Stimulated activated CD8-positive, alpha-beta memory T cell treated with anti-CD3 and anti-CD28 coated beads, Interleukin-4, amount 100 ng/mL, for 1 hour (primary cell): ENCODE measurements at places on chromosomes 3 and 15.

DNA sequence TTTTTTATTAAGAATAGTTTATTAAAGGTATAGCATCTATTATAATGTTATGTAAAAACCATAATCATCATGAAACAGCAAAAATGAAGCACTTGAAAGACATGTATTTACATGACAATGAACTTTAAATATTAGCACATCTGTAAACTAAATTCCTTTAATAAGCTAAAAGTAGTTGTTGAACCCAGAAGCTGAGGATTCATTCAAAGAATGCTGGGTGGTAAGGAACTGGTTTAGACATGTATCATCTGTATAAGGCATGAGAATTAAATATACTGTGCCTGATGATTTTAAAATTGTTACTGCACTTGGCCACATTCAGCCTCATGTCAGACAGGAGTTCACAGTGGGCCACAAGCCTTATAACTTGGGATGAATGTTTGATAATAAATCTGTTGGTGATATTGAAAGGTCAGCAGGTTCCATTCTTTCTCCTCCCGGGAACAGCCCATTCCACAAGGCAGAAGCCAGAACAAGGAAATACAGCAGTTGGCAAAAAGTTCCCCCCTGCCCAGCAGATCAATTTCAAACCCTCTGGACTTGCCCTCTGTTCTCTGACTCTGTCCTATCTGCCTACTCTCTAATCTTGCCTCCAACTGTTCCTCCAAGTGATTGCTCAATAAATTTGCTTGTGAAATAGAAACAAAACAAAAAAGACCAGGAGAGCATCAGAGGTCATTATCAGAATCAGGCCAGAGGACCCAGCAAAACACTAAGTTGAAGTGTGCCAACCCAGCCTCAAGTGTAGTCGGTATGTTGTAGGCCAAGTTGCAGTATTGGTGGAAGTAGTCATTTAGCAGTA lies 49.8 kb upstream of the TEX264 start:
- no peak for DNase-seq

DNA sequence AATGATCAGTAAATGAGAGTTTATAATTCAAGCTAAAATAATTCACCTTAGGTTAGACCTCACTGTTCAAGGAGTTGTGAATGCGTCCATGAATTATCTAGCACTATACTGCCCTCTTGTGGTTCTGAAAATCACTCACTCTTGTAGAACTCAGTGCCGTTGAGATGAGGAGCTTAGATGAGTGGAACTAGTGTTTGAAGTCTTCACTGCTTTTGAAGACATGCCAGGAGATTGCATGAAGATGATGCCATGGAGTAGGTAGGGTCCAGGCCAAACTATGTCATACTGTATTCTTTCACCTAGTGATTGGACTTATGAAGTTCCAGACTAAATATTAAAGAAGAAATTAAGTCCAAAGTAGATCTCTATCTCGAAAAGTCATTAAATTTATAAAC lies 28.8 kb downstream of the LYSMD4 start:
- no peak for DNase-seq

GRCh38 chr15:43749690-43750345 lies 3.6 kb downstream of the PDIA3 start:
- DNase-seq, result no peak

GRCh38 chr3:143480344-143480743 lies 360.8 kb downstream of the CHST2 start:
- no peak for DNase-seq

GRCh38 chr3:14651440-14652251 lies at the start of gene CCDC174:
TSS of gene CCDC174 (plus strand) at chr3:14651762. CDS start at chr3:14651837, 75 bp downstream.
- DNase-seq, result peak; percentile 88

GRCh38 chr3:58697561-58697960 lies 31.0 kb upstream of the FAM3D start:
- DNase-seq, result no peak

DNA sequence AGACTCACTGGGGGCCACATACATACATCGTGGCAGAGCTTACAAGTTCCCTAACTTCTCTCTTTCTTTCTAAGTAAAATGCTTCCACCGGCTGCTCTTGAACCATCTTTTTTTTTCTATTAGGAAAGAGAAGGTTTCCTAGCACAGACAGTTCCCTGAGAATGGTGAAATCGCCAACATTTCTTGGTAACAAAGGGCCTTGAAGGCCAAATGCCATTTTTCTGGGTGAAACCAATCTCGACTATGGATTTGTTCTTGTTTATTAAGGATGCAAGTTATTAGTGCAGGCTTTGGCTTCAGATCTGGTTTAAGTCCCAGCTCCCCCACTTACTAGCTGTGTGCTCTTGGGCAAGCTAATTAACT lies 3.0 kb downstream of the LMCD1 start:
- no peak for DNase-seq

- no peak for DNase-seq
These were observed 607.8 kb downstream of the SI start for GRCh38 chr3:164470471-164470870.

DNA sequence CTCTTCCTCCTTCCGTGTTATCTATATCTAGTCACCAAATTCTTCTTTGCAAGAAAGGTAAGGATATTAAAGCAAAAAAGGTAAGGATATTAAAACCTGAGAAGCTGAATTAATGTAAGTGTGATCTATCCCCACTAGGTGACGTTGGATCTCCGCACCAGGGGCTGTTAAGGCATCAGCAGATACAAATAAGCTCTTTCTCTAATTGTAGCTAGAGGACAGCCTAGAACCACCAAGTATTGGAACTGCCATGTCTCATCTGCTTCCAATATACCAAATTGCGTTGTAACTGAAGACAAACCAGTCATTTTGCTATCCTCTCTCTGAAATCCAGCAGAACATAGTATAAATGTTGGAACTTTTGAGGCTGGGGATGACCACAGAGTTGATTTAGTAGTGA lies 471.2 kb upstream of the TGFBR2 start:
- DNase-seq, result no peak

- no peak for DNase-seq
These were observed 15.6 kb upstream of the MAGEF1 start for GRCh38 chr3:184727357-184728009.

DNA sequence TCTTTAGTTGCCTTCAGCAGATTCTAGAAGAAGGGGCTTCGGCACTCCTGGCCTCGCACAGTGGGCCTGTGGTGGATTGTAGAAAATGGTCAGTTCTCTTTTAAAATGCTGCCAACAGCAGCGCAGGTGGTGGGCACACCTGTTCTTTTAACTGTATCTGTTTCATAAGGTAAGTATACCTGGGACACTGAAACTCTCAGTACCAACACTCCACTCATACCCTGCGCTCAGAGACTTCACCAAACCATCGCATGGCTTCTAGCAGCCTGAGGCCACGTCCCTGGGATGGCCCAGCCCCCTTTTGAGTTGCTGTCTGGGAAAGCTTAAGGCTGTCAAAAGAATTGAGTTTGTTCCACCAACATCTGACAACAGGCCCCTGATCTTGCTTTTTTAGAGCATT lies 56.7 kb upstream of the MCF2L2 start:
- DNase-seq, result no peak

GRCh38 chr15:62612183-62612733 lies 430.3 kb upstream of the TPM1 start:
- no peak for DNase-seq

DNA sequence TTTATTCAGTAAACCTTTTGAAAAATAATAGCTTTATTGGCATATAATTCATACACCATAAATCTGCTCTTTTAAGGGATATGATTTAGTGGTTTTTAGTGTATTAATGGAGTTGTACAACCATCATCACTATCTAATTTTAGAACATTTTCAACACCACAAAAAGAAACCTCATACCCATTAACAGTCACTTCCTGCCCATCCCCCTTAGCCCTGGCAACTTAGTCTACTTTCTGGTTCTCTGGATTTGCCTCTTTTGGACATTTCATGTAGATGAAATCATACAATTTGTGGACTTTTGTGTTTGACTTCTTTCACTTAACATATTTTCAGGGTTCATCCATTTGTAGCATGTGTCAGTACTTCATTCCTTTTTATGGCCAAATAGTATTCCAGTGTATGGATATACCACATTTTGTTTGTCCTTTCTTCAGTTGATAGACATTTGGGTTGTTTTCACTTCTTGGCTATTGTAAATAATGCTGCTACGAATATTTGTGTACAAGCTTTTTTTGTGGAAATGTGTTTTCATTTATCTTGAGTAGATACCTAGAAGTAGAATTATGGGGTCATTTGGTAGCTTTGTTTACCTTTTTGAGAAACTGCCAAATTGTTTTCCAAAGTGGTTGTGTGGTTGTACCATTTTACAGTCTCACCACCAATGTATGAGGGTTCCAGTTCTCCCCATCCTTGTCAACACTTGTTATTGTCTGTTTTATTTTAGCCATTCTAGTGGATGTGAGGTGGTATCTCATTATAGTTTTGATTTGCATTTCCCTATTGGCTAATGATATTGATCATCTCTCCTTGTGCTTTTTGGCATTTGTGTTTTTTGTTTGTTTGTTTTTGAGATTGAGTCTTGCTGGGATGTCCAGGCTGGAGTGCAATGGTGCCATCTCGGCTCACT lies 45.8 kb downstream of the SMAD3 start:
- no peak for DNase-seq

DNA sequence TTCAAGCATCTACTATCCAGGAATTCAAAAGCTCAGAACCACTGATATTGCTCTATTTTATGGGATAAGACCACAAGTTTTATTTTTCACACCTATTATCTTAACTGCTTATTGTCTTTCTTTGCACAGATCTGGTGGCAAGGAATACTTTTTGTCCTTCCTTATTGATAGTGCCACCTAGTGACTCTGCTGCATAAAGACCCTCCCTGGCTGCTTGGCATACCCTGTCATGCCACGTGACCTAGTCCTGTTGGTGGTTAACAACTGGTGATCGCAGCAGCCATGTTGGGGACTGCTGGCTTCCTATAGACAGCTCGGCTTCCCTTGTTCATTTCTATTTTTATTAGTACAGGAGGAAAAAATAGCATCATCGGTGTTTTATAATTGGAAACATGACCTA lies 236.3 kb downstream of the MEX3B start:
- DNase-seq, result no peak

DNA sequence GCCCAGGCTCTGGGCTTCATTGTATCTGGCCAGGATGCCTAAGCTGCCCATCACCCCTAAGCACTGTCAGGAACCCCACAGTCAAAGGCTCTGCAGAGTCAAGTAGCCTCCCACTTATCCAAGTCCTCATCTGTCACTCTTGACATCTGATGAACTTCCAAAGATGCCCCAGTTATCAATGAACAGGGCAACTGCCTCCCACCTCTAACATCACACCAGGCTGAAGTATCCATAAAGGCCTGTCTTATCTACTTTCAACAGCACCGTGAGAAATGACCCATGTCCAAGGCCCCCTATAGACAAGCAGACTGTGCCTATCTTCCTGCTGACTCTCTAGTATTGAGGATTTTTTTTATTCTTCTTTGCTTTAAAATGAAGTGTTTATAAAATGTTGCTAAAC lies 56.4 kb downstream of the TRIM69 start:
- DNase-seq, result no peak

DNA sequence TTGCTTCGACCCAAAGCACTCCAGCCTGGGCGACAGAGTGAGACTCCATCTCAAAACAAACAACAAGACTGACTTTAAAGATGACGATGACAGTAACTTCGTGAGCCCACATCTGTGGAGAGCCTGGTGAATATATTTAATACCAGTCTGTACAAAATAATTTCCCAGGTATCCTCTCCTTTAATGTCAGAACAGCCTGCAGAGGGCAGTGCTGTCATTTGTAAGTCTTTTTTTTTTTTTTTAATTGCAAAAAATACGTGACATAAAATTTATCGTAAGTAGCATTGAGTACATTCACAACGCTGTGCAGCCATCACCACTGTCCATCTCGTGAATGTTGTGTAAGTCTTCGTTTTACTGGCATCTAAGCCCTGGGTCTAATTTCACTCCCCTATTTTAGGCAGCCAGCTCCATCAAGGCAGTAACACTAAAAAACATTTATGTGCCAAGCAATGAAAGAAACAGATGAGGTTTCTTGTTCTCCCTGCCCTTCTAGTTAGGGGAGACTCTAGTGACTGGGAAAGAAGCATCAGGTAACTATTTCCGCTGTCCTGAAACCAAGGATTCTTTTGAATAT lies 1.4 kb downstream of the HTD2 start:
- no peak for DNase-seq

DNA sequence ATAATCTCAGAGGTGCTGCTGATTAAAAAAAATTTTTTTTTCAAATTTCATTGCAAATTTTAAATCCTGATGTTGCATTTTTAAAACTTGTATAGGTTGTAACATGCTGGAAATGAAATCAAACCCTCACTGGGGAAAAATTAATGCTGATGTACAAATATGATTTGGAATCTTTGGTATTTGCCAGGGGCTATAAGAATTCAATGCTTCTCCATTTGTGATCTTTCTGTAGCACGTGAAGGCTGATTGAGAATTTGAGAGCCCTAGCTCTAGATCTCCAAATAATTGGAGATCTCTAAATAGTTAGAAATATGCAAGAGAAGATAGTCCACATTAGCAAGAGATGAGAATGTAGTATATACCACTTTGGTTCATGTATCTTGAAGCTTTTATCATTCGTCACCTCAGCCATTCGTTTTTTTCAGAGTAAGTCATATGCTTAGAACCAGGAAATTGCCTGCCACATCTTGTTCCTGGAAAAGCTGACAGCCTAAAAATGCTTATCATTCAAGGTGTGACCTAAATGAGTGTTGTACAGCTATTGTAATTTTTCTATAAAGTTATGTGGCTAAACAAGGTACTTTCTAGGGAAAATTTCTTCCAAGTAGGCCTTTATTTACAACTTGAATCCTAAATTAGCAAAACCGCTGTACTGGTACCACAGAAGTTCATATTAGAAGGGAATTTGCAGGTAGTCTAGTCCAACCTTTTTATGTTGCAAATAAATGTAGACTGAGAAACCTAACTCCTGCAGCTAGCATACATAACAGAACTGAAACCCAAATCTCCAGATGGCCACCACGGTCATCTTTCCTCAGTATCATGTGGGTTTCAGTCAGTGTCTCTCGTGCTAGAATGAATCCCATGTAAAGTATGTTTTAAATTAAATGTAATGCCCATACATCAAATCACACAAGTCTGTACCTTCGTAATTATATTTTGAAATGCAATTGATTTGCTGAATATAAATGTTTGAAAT lies 48.5 kb downstream of the FNDC3B start:
- DNase-seq, result no peak

DNA sequence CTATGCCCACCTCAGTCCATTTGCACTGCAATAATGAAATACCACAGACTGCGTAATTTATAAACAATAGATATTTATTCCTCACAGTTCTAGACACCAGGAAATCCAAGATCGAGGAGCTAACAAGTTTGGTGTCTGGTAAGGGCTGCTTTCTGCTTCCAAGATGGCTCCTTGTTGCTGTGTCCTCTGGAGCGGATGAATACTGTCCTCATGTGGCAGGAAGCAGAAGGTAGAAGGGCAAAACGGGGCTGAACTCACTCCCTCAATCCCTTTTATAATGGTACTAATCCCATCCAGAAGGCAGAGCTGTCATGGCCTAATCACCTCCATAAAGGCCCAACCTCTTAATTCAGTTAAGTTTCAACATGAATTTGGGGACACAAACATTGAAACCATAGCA lies 75.3 kb downstream of the P2RY1 start:
- no peak for DNase-seq

DNA sequence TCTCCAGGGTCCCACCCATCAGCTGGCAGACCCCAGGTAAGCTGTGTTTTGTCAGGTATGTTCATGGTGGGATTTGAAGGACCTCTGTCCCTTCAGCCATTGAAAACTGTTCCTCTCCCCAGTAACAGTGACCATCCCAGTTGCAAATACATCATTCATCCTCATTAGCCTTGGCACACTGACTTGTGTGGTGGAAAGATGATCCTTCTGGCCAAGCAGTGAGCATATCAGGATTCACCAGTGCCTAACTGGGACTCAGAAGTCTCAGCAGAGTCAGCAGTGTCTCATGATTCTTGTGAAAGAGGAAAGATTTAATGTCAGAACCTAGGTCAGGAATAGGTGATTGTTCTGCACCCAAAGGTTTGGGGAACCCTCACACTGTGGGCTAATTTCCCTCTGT lies 90.2 kb downstream of the DNAJB8 start:
- no peak for DNase-seq
